ENCODE measurements at places on chromosomes 2 and 18.

DNA sequence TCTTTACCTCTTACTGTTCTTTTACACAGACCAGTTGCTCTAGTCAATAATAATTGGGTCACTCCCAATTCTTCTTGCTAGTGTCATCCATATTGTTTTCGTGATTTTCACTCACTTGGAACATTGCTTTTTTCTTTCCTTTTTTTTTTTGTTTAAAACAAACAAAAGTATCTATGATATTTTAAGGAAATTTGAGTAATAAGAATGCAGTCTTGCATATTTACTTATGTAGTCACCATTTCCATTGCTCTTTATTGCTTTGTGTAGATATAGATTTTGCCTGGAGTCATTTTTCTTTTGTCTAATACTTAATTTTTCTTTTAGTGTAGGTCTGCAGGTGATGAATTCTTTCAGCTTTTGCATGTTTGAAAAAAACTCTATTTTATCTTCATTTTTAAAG lies 71.9 kb downstream of the WDR7 start:
- no peak for DNase-seq

DNA sequence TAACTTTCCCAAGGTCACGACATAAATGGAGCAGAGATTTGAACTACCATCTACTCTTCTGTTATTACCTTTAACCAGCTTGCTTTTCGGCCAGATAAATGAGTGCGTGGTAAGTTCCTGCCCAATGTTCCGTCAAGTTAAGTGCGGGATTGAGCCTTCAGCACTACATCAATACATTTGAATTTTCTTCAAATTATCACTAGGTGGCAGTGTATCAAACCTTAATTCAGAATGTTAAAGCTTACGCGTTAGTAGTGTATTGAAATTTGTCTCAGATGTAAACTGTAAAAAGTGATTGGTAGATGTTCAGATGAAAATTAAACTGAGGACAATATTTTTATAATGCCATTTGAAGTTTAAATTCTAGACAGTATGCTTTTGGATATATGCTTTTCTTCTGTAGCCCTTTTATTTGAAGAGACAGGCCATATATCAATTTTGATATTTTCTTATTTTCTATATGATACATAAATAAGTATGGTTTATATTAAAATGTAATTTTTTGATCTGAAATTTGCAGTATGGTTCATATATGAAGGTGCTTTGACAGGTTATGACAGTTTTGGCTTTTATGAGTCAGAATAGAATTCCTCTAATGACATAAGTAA lies 681.3 kb downstream of the ADCYAP1 start:
- DNase-seq: no peak

DNA sequence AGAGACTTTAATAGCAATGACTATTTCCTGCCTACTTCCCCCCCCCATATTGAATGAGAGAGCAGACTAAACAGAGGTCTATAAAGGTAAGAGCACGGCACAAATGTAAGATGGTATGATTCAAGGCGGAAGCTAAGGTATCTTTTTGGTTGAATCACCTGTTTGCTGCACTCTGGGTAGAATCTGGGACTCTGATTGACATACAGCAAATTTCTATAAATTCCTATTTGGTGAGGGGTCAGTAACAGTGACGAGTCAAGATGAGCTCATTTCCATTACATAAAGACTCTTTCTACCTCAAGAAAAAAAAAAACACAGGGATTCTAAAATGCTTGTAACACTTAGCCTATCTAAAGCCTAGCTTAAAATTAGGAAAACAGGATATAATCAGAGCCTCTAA lies 297.3 kb downstream of the TNS1 start:
- no peak for DNase-seq

DNA sequence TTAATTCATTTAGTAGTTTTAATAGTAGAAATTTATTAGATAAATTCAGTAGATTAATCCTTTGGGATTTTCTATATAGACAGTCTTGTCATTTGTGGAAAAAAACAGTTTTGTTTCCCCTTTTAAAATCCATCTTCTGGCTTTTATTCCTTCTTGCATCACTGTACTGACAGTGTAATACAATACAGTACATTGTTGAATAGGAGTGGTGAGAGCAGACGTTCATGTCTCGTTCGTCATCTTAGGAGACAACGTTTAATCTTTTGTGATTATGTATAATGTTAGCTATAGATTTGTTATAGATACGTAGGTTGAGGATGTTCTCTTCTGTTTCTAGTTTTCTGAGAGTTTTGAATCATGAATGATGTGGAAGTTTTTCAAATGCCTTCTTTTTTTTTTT lies 61.8 kb downstream of the NCOA1 start:
- no peak for DNase-seq

DNA sequence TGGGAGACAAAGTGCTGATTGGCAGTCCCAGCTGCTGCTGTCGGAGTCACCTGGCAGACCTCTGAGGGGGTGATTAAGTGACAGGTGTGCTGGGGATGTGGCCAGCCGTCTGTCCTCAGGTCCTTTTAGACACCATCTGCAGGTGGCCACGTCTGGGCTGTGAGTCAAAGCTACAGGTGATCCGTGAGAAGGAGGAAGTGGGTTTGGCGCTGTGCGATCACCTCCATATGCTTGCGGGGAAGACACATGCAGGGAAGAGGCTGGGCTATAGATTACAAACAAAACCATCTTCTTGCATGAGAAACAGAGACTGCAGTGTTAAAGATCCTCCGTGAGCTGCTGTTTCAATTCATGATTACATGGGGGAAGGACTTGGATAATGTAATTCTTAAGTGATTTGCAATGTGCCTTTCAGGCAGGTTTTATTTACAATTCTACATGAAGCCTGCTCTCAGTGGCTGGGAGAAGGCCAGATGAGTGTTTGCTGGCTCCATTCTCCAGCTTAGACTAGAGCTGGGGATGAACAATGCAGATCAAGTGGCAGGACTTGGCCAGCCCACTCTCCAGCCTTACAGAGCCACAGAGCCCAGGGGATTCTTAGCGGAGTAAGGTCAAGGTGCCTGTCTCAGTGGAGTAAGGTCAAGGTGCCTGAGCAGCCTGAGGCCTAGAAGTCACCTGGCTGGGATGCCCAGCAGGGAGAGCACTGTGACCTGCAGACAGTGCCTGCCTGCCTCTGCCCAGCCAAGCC lies 87.8 kb downstream of the LYPD1 start:
- DNase-seq: no peak

GRCh38 chr2:27800856-27801255 lies 29.3 kb downstream of the MRPL33 start:
- no peak for DNase-seq

- no peak for DNase-seq
Measured at GRCh38 chr2:88329815-88330603, 122.5 kb downstream of the FOXI3 start.

DNA sequence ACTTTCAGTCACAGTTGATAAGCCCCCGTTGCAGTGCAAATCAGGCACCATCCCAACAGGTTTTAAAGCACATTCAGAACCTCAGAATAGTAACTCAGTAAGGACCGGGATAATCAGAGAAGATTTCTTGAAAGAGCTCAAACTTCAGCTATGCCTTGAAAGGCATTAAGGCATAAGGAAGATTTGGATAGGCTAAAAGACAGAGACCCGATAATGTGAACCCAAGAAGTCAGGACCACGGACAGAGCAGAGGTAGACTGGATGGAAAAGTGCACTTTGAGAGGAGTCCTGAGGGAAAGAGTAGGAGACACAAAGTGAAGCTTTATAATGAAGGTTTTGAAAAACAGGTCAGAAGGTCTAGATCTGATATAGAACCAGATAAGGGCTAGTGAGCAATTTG lies 36.9 kb upstream of the KLF7 start:
- DNase-seq: no peak

- DNase-seq: no peak
Measured at GRCh38 chr2:33001823-33002222, 55.1 kb downstream of the LTBP1 start.

DNA sequence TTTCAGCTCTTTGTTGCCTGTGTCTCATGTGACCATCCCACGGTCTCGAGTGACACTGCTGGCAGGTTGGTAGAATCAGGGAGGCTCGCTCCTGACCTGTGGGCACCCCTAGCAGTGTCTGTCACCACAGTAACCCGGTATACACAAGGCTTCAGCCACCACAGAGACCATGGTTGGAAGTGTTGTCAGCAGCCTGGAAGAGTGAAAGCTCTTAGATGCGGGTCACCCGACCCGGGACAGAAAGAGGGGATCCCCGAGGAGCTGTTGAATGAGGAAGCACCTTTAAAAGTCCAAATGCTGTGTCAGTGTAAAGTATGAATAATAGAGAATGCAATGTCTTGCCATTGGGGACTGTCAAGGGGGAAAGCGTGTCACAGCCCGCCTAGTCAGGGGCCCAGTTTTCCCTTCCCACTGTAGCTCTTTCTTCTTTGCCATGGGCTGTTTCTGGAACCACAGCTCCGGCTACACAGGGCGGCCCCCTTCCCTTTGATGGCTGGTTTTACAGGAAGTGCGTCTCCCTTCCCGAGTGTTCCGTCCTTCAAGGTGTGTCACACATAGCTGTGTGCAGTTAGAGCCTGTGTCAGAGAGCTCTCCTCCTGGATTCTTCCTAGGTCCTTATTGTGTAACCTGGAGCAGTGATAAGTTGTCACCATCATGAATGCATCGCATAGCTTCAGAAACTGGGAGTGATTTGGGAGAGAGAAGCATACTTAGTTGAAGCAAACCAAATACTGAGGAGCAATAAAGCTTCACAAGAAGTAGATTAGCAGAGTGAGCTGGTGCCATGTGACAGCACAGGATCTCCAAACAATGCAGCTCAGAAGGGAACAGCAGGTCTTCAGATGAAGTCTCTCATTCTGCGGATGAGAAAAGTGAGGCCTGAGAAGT lies 81.4 kb downstream of the MTCL1 start:
- no peak for DNase-seq

DNA sequence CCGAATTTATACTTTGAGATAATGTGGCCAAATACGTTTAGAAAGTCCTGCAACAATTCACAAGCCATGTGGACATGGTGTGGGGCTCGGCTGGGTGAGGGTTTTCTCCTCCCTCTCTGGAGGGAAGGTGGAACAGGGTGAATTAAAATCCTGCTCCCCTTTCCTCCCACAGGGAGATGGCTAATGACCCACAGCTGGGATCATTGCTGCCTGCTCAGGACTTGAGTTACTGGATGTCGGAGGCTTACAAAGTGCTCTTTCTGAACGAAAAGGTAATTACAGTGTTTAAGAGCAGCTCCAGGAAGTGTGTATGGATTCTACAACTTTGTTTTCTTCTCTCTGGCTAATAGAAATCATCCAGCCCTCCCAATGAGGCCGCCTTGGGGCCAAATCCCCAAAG lies 97.9 kb upstream of the ALKAL2 start:
- DNase-seq: no peak

DNA sequence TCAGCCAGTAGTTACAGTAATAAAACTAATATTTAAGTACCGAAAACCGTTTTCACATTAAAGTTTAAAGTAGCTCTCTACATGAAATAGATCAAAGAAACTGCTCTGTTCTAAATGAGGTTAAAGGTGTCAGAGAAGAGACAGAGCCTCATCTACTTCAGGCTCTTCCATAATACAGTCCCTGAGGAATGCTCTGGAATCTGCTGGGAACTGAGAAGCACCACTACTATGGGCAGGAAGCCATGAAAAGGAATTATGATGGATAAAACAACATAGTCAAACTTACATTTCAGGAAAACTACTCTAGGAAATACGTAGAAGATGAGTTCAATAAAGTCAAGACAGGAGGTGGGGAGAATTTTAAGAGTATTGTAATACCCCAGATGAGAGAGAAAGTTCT lies 60.0 kb downstream of the ROCK1 start:
- no peak for DNase-seq

- DNase-seq: no peak
Measured at GRCh38 chr2:43491065-43491639, 104.7 kb downstream of the THADA start.

GRCh38 chr18:8952174-8952573 lies 150.3 kb upstream of the NDUFV2 start:
- DNase-seq: no peak

- no peak for DNase-seq
Measured at GRCh38 chr2:174023591-174024523, 58.7 kb upstream of the SP3 start.

- DNase-seq: no peak
Measured at GRCh38 chr18:50839341-50839740, 19.5 kb upstream of the MRO start.

DNA sequence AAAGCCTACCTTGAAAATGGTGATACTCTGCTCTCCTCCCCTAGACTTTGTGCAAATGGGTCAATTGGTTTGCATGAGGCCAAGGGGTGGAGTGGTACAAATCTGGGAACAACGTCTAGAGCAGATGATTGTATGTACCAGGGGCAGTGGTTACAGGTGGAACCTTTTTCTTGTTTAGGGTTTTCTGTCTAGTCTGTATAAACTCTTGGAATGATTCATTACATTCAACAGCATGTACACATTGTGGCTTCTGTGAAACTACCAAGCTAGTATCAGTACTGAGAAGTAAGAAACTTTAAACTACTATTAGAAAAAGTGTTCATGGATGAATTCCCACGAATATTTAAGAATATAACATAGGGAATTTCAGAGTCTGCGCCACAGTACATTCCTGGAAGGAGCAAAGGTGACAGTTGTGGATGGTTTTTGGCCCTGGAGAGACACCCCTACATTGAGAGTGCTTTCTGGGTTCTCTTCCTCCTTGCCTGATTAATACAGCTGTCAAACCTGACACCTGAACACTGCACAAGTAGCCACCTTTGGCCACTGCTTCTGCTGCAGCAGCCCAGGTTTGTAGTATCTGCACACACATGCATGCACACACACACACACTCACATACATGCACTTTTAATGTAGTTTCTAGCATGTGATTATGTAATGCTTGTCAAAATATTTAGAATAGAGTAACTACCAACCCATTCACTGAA lies 30.0 kb downstream of the CFAP221 start:
- no peak for DNase-seq

GRCh38 chr2:74566076-74566753 lies 11.7 kb downstream of the DOK1 start:
- DNase-seq: no peak

DNA sequence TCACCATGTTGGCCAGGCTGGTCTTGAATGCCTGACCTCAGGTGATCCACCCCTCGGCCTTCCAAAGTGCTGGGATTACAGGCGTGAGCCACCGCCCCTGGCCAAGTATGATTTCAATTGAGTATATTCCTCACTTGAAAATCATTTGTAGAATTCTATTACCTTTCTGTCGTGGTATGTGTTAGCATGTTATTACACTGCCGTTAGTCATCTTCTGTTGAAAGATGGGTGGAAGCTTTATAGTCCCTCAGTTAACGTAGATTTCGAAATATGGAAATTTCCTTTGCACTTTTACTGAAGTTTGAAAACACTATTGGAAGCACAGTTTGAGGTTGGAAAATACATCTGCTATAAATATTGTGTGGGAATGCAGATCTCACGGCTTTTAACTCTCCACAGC lies 14.7 kb downstream of the NIFK start:
- DNase-seq: no peak

Measured in activated T-helper 1 cell treated with anti-CD3 and anti-CD28 coated beads, Interleukin-2, amount 50 U/mL, for 16 hours (primary cell).